MG63 (cell line): ENCODE measurements at places on chromosomes 4 and X. TPM values are rescaled to one million over a fixed set of nuclear protein-coding genes. Genes with fewer than 3 reads are reported as not detected.

VCX3A gene
- total RNA-seq, result not detected in 2 replicates

BBS12 gene
- total RNA-seq, result 2.6 and 5.6 TPM in 2 replicates

TLL1 gene
- not detected in 2 replicates for total RNA-seq

PF4V1 gene
- total RNA-seq, result not detected in 2 replicates

CAPN6 gene
- not detected in 2 replicates for total RNA-seq

PRDM5 gene
- 5.1 and 12.3 TPM in 2 replicates for total RNA-seq

DKK2 gene
- total RNA-seq, result not detected in 2 replicates

GRCh38 chrX:69493766-69494165 lies 10.4 kb upstream of the NALF2 start:
- no peak for DNase-seq

GRCh38 chrX:50125480-50125879 lies 75.3 kb downstream of the AKAP4 start:
- no peak for DNase-seq

- no peak for DNase-seq
Measured at GRCh38 chrX:148813422-148813821, 313.0 kb downstream of the AFF2 start.

DNA sequence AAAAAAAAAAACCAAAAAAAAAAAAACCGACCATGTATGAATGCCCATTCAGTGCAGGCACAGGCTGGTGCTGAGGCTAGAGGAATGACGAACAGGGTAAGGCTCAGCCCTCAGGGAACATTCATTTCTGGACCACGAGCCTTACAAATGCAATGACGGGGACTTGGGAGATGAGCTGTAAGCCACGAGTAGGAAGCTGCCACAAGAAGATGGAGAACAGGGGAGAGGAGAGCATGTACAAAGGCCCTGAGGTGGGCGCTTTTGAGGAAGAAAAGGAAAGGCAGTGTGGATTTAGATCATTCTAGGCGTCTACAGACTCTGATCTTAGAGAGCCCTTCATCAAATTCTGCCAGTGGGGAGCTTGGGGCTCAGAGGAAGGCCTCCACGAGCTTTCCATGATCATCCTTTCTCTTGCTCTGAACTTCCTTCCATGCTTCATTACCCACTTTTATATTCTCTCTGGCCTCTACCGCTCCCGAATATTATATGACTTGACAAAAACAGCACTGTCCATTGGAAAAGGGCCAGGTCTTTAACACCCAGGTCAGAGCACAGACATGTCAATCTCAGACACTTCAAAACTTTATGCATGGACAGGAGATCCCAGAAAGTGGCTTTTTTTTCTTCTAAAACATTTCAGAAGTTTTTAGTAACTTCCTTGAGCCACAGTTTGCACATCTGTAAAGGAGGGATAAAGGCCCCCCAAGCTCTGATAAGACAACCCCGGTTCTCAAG lies 3.3 kb upstream of the ZNF518B start:
- DNase-seq, result no peak

GRCh38 chr4:8580321-8581093 lies at the start of gene GPR78:
Gene GPR78 (plus strand): TSS chr4:8580392. CDS start chr4:8580983, 591 bp downstream.
- peak; percentile 50 for DNase-seq

DNA sequence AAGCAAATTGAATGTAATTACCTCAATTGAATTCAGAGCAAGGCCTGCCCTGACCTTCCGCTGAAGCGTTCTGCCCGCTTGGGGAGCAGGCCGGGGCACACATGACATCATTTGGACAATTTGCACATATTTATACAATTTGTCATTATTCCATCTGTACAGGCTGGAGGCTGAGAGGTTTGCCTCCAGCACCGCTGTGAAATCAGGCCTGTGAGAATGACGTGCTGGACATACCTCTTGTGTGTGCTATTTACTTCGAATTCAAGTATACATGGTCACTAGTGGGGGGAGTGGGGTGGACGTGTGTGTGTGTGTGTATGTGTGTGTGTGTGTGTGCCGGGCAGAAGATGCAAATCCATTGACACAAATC lies 285.6 kb downstream of the SHOX start:
- DNase-seq, result peak; percentile 16

- no peak for DNase-seq
Measured at GRCh38 chr4:147794787-147795413, 63.0 kb downstream of the ARHGAP10 start.

- no peak for DNase-seq
Measured at GRCh38 chr4:164446516-164446915, 307.4 kb upstream of the SMIM31 start.

- no peak for DNase-seq
Measured at GRCh38 chr4:78318126-78318525, 233.4 kb upstream of the ANXA3 start.

DNA sequence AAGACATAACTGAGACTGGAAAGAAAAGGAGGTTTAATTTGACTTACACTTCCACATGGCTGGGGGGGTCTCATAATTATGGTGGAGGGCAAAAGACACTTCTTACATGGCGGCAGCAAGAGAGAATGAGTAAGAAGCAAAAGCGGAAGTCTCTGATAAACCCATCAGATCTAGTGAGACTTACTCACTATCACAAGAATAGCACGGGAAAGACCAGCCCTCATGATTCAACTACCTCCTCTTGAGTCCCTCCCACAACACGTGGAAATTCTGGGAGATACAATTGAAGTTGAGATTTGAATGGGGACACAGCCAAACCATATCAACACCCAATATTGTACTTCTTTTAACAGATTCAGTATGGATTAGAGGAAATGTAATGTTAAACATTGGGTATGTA lies 646.6 kb downstream of the ANKRD50 start:
- DNase-seq, result no peak

GRCh38 chr4:14125375-14126129 lies 498.0 kb upstream of the BOD1L1 start:
- DNase-seq, result no peak

DNA sequence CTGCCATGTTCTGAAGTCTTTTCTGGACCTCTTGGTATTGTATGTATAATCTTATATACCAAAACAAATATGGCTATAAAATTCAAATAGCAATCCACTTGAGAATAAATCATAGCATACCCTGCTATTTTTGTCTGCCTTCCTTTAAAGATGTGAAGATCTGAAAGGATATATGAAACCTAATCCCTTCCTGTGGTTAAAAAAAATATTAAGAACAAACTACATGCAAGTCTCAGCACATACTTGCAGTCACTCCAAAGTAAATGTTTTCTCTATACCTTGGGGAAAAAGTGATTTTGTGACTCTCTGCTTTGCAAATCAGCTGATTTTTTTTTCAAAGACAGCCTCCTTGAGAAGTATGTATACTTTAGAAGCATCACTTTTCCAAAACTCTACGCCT lies 322.9 kb downstream of the ANKRD50 start:
- no peak for DNase-seq
